Activated T-helper 17 cell treated with anti-CD3 and anti-CD28 coated beads, Interleukin-2, amount 50 U/mL, for 72 hours (primary cell): ENCODE measurements at places on chromosomes 2 and 18.

GRCh38 chr2:96530474-96531357, 5.8 kb upstream of the ARID5A start:
- peak; percentile 6 for ATAC-seq

DNA sequence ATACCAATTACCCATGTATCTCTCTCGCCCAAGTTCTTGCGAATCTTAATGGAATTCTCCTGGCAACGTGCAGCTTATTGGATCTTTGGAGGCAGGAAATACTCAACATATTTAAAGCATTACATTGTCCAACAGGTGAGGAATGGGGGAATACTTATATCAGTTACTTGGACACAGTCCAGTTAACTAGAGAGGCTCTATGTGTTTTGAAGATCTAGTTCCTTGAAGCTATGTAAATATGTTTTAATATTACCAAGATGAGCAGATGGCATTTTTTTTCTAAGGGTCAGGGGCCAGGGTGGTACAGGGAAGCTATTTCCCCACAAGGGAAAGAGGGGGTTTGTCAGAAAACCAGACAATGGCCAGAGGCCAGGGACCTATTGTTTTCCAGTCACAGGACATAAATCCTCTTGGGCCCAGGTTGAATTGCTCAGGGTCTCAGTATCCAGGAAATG, 26.8 kb upstream of the MC5R start:
- ATAC-seq = no peak

GRCh38 chr2:175166216-175166824, 1.7 kb downstream of the ATF2 start:
- ATAC-seq = no peak

GRCh38 chr2:10518470-10519393, 70.6 kb upstream of the ODC1 start:
- peak; percentile 18 for ATAC-seq

DNA sequence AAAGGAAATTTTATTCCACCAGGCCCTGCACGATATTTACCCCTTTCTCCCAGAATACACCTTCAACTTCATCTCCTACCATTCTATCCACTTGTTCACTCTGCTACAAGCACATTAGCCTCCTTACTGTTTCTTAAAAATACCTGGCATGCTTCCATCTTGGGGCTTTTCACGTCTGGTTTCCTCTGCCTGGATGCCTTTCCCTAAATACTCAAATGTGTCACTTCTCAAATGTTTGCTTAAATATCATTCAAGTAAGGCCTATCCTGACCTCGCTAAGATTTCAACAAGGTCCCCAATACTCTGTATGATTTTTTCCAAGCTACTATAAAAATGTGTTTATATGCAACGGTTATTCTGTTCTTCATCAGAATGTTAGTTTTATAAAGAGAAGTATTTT, 433.0 kb upstream of the CHAC2 start:
- no peak for ATAC-seq

DNA sequence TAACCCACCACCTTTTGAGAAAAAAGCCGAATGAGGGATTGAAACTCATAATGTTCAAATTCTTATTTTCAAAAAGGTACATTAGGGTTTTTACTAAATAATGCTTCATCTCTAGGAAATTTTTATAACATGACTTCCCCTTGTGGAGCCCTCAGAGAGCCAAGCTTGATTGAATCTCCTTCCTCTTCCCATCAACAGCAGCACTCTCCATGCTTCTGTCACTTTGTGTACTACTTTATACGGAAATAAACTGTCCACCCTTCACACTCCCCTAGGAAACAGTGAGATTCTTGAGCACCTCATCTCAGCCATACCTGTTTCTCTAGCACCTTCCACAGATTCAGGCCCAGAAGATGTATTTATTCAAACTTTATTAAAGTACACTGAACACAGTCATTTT, 51.8 kb downstream of the TFPI start:
- no peak for ATAC-seq

- no peak for ATAC-seq
These were observed 53.6 kb upstream of the LPIN2 start for GRCh38 chr18:3066341-3067110.

GRCh38 chr2:126038861-126039260, 617.1 kb upstream of the GYPC start:
- no peak for ATAC-seq
